Right renal pelvis (tissue), 4 donors: ENCODE measurements at places on chromosomes 3 and 15. TPM values are rescaled to one million over a fixed set of nuclear protein-coding genes. Genes with fewer than 3 reads are reported as not detected.

The CATSPER2 gene
- polyA plus RNA-seq: 4.2 TPM

DNA sequence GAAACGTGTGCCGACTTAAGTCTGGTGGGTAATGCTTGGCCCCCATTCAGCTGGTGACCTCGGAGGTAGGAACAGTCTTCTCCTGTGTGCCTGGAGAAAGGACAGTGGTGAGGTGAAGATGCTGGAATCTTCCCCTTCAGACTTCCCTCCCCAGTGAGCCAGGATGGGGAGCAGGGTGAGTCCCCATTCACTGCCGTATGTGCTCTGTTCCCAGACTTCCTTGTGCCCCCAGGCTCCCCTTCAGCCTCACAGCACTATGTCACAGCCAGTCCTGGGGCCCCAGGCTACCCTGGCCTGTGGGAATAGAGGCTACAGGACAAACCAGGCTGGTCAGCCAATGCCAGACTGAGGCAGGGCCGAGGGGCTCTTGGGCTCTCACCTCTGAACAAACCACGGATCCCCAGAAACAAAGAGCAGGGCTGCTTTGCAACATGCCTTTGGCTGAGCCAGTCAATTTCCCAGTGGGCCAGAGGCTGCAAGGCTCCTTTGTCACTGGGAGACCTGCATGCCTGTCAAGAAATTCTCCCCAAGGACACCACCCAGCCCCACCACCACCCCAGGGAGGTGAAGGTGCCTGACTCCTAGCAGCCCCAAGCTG, 31.8 kb upstream of the HHATL start:
- DNase-seq: no peak

- no peak for DNase-seq
Observed at GRCh38 chr15:99980752-99981151, 247.5 kb upstream of the LYSMD4 start.

- no peak for DNase-seq
Observed at GRCh38 chr3:9902372-9903237, at the start of gene IL17RE. IL17RE (plus strand) TSS chr3:9902848; CDS start chr3:9902933, 85 bp downstream.

The FAM43A gene
- 7.6 TPM for polyA plus RNA-seq

The TRNT1 gene
- 34.9 TPM for polyA plus RNA-seq

DNA sequence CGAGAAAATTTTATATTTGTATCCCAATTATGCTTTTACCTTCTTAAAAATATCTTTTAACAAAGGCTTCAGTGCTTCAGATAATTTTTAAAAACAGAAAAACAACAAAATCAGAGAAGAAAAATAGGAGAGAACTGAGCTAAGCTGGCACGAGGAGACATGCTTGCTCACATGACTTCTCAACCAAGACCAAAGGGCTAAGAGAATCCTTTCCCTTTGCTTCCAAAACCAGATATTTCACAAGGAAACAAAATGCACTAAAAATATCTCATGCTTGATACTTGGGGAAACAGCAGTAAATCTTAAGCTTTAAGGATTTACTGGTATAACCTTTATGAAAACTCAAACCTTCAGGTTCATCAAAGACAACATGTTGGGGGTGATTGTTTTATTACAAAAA, 58.4 kb downstream of the CAPN7 start:
- no peak for DNase-seq

DNA sequence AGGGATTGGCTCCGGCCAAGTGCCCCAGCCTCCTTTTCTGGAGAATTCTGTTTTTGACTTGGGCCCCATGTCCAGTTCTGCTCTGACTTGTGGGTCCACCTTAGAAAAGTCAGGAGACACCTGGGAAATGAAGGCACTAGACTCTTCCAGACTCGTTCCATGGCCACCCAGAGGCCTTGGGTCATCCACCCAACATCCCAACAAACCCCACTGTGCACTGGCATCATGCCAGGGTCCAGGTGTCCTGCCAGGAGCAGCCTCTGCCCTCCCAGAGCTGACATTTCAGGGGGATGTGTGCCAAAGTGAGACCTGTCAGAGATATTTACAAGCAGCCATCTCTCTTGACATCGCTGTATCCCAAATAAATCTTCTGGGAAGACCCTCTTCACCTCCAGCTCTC, 13.2 kb downstream of the SPATA12 start:
- no peak for DNase-seq

- DNase-seq: no peak
Observed at GRCh38 chr3:10602769-10603768, 97.7 kb upstream of the ATP2B2 start.

DNA sequence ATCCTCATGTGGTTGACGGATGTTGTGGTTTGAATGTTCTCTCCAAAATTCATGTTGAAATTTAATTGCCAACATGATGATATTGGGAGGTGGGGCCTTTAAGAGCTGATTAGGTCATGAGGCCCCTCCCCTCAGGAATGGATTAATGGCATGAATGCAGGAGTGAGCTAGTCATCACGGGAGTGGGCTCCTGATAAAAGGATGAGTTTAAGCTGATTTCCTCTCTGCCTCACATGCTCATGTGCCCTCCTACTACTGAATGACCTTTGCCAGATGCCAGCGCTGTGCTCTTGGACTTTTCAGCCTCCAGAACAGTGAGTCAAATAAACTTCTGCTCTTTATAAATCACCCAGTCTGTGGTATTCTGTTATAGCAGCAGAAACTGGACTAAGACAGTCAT, 111.2 kb downstream of the MYO5A start:
- no peak for DNase-seq

The AVEN gene
- polyA plus RNA-seq: 15.9 TPM

- no peak for DNase-seq
Observed at GRCh38 chr15:89707577-89707976, 17.0 kb downstream of the WDR93 start.

GRCh38 chr3:121998030-121998580, 23.9 kb downstream of the ILDR1 start:
- no peak for DNase-seq

- DNase-seq: no peak
Observed at GRCh38 chr15:82944821-82945220, 7.7 kb downstream of the HOMER2 start.

DNA sequence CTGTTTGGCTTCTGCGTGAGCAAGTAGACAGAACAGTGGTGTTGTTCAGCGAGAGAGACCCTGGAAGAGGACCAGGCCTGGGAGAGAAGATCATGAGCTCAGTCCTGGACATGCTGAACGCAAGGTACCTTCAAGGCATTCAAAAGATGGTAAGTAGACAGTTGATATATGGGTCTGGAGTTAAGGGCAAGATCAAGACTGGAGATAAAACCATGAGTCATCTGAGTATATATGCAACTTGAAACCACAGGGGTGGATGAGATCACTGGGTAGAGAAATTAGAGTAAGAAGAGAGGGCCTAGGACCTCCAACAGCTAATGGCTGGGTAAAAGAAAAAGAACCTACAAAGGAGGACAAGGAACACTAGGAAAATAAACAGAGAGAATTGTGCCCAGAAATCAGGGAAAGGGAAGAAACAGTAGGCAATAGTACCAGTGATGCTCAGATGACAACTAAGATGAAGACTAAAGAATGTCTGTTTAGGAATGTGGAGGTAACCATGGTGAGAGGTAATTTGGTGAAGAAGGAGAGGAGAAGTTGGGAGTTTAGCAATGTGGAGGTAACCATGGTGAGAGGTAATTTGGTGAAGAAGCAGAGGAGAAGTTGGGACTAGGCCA, 343.2 kb upstream of the ADAMTS9 start:
- no peak for DNase-seq

The EAF2 gene
- polyA plus RNA-seq: 7.4 TPM

The RASL12 gene
- polyA plus RNA-seq: 8.6 TPM

The ITPKA gene
- polyA plus RNA-seq: 0.44 TPM

The RTP4 gene
- 0.91 TPM for polyA plus RNA-seq

DNA sequence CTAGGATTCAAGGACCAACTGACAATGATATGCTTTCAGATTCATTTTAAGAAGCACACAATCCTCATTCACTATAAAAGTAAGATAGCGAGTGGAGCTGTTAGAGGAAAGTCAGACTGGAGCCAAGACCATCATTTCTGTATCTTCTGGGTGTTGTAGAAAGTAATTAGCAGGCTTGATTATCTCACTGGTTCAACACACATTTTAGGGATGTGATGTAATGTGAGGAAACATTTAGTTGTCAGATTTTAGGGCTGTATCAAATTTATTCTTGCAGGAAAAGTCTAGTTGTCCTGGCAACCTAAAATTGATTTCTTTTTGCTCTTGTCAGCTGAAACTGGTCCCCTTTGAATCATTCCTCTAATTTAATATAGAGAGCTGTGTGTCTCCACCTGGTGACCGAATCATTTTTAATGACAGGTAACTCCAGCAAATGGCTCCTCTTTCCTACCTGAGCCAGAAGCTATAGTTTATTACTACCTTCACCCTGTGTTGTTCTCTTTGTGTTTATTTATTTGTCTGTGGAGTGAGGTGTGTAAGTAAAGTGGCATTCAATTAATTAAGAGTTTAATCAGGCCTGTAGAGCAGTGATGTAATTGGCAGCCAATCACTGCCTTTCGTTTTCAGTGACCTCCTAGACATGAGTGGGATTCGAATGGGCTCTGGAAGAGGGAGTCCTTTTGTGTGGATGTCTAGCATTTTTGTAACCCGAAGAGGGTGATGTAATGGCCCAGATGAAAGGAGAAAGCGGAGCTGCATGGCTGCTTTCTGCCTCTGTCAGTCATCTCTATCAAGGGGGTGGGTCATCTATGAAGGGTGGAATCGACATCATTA, 125.8 kb downstream of the LPP start:
- DNase-seq: no peak

DNA sequence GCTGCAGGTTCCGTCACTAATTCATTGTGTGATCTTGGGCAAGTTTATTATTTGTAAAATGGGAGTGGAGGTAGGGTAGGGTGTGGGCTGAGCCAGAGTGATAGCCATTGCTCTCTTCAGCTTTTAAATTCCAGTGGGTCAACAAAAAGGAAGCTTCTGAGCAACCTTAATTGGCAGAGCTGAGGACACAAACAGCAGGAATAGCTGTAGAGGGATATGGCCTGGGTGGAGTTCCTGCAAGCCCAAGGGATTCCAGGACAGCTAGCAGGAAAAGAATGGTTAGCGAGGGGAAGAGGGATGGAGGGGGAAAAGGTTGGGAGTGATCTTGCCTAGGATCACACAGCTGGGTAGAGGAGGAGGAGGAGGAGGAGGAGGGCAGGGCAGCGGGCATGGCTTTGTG, 11.4 kb downstream of the CCK start:
- DNase-seq: no peak

- DNase-seq: no peak
Observed at GRCh38 chr3:55595420-55595819, 108.3 kb upstream of the WNT5A start.
